Kidney (tissue), 22 donors: ENCODE measurements at places on chromosomes 3 and 15. TPM values are rescaled to one million over a fixed set of nuclear protein-coding genes. Genes with fewer than 3 reads are reported as not detected.

Gene CPNE9
- 0.19 TPM for polyA plus RNA-seq

DNA sequence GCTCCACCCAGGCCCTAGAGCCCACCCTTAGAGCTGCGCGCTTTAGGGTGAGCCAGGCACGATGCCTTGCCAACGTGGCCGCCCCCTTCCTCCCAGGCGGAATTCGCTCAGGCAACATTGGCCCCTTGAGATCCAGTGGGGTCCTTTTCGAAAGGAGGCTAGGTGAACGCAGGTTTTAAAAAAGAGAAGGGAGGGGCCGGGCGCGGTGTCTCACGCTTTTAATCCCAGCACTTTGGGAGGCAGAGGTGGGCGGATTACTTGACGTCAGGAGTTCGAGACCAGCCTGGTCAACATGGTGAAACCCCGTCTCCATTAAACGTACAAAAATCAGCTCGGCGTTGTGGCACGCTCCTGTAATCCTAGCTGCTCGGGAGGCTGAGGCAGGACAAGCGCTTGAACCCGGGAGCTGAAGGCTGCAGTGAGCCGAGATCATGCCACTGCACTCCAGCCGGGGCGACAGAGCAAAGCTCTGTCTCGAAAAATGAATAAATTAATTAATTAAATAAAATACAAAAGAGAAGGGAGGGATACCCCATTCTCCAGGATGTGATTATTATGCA, 984 bp upstream of the RPP25 start:
- DNase-seq, result no peak

DNA sequence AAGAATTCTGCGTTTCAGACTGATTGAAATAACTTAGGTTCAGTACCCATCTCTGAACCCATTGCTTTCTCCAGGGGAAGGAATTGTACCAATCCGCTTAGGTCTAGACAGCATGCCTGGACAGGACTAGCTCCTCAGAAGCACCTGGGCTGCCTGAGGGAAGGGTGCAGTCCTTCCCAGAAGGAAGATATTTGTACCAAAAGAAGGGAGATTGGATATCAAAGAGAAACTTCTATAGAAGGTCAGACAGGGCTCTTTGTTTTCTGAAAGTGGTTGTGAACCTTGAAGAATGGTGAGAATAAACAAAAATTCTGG, 133.8 kb upstream of the LRTM1 start:
- no peak for DNase-seq

Gene BMF
- polyA plus RNA-seq, result 3.6 TPM

GRCh38 chr15:63035977-63036376, 6.6 kb upstream of the TPM1 start:
- DNase-seq, result peak; percentile 26

DNA sequence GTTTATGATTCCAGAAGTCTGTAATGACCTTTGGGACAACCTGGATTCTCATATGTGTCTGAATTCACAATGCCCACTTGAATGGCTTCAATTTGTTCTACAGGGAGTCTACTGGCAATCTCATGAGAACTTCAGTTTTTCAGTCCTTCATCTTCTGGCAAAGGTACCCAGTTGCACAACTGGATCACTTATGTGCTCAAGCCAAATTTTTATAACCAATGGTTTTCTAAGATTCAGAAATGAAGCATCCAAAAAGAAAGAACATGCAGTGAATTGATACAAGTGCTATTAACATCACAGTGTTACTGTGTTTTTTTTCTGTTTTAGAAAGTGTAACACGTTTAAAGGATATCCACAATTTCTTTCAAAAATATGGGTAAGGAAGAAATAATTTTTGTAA, at the start of gene OR5H14:
Gene OR5H14 (plus strand): TSS at position 301 of the 400 bp plus-strand sequence. CDS start 1,907 bp downstream, outside the sequence.
- no peak for DNase-seq

DNA sequence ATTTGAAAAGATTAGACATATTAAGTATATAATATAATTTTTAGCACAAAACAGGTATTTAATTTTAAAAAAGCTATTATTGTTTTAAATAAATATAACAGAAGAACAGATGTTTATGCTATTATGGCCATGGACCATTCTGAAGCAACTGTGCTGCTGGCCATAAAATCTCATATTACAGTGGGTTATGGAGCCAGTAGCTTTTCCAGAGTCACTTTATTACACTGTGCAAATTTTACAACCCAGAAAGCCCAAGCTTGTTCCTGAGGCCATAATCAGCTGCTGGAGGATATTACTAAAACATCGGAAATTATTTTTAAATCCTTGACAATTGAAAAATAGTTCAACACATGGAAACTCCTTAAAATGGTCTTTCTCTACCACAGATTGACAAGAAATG, 557.3 kb upstream of the KCNMB2 start:
- DNase-seq, result no peak

DNA sequence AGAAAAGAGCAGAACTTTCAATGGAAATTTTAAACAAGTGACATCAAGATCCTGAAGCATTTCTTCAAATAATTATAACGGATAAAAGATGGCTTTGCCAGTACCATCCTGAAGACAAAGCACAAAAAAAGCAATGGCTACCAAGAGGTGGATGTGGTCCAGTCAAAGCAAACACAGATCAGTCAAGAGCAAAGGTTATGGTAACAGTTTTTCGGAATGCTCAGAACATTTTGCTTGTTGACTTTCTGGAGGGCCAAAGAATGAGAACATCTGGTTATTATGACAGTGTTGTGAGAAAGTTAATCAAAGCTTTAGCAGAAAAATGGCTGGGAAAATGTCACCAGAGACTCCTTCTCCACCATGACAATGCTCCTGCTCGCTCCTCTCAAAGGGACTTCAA, 31.5 kb downstream of the FEM1B start:
- DNase-seq, result no peak
